GM23338 (cell line): ENCODE measurements at places on chromosomes 1 and 21.

GRCh38 chr1:169148472-169149252 is 42.2 kb downstream of the ATP1B1 start:
- no peak for DNase-seq

DNA sequence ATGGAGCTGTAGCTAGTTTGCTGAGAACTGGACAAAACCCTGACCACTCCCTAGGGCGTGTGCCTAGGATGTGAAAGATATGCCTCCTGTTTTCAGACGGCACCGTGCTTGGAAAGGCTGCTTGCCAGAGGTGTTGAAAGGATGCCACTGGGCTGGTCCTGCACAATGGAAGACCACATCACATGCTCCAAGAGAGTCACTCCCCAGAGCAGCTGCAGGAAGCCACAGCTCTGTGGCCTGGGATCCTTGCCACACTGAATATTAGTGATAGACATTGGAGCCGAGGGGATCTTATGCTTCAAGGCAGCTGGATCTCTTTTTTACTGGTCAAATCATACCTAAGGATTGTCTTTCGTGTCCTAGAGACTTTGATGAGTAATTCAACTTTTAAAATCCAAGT is 6.6 kb upstream of the APP start:
- no peak for DNase-seq

DNA sequence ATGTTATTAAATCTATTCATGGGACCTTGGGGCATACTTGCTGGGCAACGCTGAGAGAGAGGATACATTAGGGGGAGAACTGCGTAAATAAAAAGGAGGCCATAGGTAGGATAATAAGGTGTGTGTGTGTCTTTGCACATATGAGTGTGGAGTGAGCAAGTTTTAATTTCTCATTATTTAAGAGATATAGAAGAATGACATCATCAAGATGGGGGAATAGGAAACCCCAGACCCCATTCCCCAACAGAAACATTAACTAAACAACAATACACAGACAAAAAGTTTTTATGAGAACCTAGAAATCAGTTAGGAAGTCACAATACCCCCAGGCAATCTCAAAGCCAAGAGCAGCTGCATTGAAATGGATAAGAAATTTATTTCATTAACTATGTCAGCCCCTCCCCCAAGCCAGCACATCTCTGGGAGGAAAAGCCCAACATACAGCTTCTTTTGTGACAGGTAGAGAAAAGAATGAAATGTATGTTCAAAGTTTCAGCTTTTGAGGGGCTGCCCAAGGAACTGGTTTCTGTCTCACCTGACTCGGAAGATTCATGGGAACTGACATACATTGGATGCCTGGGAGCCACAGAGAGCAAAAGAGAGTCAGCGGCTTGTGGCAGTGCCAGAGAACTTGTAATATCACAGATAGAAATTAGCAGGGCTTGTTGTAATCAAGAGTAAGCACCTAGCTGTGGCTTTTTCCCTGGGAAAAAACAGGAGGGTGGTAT is 234.3 kb upstream of the NFIA start:
- peak; percentile 47 for DNase-seq

DNA sequence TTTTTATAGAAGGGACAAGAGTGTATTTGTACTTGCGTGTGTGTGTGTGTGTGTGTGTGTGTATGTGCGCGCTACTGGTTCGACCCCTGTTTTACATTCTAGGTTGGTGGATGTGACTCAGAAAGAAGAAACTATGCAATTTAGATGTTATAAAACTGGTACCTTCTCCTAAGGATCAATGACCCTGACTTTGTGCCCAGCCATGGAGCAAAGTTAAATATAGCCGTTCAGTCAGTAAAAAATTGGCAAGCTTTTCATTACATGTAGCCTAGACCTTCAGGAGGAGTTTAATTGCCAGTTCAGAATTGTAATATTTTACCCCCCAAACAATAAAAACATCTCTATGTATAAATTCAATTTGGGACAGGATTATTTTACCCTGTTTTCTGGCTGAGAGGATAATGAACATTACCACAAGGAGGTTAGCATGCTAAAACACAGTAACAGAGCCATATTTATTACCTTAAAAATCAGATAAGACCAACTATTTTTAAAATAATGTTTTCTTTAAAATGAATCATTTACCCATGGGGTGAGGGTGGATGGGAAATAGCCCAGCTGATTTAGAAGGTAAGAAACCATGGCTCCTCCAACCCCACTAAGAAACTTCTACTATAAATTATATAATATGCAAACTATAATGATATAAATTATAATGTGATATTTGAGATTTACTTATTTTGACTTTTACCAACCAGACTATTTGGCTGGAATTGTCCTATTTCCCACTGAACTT is 33.5 kb upstream of the MTR start:
- no peak for DNase-seq

- DNase-seq, result peak; percentile 11
Measured at GRCh38 chr1:87684713-87685205, 356.1 kb downstream of the LMO4 start.

DNA sequence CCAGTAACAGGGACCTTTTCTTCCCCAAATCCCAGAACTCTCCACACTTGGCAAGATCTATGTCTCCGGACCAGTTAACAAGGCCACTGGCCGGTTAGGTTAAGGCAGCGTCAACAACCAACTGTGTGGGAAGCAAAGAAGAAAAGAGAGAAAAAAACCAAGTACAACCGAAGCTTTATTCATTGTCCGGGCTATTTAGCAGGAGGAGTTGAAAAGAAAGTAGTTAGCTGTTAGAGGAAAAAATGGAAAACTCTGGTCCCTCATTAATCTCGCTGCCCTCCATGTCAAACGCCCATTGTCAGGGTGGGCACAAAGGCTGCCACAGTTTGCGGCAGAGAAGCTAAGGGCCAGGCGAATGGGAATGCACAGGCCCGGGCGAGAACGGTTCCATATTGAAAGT is 49.3 kb upstream of the GRIK3 start:
- DNase-seq, result no peak

DNA sequence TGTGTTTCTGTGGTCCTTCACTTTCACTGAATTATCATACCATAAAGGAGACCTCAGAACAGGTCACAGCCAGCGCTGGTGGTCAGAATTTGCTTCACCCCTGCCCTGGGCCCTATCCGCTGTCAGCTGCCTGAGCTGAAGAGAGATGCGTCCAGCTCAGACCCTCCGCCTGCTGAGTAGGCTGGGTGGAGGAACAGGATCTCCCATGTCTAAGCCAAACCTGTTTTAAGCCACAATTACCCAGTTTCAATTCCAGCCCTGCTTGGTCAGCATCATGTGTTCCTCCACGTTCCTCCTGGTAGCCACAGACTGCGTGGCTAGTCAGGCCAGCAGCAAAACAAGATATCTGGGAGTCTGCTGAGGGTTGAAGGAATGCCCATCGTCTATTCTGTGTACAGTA is 13.5 kb upstream of the BGLAP start:
- DNase-seq, result no peak

GRCh38 chr1:93699503-93700168 is 18.0 kb upstream of the BCAR3 start:
- DNase-seq, result no peak

GRCh38 chr1:156654700-156655099 is 12.8 kb downstream of the BCAN start:
- no peak for DNase-seq

DNA sequence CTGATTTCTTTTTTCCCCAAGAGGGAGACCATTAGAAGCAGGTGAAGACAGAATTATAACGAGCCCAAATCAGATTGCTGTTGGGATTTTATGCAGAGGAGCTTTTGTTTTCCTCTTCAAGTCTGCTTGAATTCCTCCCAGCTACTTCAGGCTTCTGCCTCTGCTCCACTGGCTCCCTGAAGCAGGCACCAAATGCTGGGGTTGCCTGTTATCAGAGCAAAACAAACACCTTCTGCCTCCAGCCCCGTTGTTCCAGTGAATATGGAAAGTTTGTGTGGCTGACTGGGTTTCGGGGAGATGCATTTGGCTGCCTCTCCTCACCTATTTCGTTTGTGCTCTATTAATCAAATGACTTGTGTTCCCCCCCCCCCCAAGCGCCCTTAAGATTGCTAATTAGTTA is 209.2 kb downstream of the URB2 start:
- DNase-seq, result no peak

GRCh38 chr21:29586696-29587095 is 288.0 kb downstream of the BACH1 start:
- no peak for DNase-seq

- no peak for DNase-seq
Measured at GRCh38 chr1:4597020-4597419, 57.4 kb upstream of the AJAP1 start.

DNA sequence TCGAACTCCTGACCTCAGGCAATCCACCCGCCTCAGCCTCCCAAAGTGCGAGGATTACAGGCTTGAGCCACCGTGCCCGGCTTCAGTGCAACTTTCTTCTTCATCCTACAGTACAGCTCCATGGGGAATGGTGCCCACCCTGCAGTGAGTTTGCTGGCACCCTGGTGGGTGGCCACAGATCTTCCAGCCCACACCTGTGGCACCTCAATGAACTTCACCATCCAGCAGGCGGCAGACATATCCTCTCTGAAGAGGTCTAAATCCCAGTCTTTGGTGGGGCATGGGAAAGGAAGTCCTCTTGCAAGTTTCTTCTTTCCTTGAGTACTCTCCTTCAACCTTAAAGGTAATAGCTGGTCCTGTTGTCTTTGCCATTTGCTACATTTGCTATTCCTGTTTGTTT is 18.1 kb upstream of the ZBTB8A start:
- peak; percentile 38 for DNase-seq

GRCh38 chr1:208098773-208099172 is 145.4 kb downstream of the PLXNA2 start:
- no peak for DNase-seq

GRCh38 chr1:206672011-206672688 is 12.6 kb upstream of the MAPKAPK2 start:
- DNase-seq, result no peak

- DNase-seq, result no peak
Measured at GRCh38 chr1:236460103-236460502, 63.7 kb upstream of the LGALS8 start.

DNA sequence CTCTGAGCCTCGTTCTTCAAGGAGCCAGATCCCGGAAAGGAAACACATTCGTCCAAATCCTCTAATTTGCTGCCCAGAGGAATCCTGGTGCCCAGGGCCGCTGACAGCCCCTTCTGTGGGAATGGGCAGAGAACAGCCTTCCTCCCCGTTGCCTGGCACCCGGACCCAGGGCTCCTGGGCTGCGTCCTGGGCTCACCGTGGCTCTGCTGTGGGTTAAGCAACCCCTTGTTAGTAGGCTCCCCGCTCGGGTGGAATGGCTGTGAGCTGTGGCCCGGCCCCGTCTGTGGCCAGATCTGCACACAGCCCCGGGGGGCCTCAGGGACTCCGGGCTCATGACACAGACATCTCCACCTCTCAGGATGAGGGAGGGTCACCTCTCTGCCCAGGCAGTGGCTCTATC is 122.9 kb upstream of the ARHGEF16 start:
- no peak for DNase-seq

GRCh38 chr1:43312212-43312623 is 11.4 kb downstream of the TIE1 start:
- no peak for DNase-seq

DNA sequence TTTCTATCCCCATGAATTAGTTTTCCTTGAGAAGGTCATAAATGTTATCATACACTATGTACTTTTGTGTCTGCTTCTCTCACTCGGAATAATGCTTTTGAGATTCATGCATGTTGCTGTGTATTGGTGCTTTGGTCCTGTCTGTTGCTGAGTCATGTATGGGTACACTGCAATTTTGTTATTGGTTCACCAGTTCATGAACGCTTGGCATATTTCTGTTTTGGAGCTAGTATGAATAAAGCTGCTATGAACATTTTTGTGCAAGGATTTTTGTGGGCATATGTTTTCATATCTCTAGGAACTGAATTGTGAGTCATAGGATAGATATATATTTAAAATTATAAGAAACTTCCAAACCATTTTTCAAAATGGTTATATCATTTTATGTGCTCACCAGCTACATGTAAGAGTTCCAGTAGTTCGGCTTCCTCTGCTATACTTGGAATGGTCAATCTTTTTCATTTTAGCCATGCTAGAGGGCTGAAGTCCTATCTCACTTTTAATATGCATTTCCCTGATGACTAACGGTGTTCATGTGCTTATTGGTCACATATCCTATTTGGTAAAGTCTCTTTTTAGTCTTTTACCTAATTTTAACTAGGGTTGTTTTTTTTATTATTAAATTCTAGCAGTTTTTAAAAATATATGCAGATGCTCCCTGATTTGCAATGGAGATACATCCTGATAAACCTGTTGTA is 38.2 kb downstream of the ETS2 start:
- DNase-seq, result no peak

DNA sequence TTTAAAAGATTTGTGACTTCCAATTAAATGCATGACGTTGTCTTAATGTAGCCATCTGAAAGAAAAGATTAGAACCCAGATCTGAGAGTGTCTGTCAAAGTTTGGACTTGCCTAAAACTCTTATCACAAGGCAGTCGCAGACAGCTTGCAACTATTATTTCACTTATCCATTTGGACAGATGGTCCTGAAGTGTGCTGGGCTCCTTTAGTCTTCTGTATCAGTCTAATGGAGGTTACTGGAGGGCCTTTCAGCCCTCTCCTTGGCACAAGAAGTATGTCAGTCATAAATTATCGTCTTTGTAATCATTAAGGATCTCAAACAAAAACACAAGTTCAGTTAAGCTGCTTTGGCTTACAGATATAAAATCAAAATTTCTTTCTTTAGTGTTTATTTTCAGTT is 15.5 kb downstream of the PROX1 start:
- no peak for DNase-seq

DNA sequence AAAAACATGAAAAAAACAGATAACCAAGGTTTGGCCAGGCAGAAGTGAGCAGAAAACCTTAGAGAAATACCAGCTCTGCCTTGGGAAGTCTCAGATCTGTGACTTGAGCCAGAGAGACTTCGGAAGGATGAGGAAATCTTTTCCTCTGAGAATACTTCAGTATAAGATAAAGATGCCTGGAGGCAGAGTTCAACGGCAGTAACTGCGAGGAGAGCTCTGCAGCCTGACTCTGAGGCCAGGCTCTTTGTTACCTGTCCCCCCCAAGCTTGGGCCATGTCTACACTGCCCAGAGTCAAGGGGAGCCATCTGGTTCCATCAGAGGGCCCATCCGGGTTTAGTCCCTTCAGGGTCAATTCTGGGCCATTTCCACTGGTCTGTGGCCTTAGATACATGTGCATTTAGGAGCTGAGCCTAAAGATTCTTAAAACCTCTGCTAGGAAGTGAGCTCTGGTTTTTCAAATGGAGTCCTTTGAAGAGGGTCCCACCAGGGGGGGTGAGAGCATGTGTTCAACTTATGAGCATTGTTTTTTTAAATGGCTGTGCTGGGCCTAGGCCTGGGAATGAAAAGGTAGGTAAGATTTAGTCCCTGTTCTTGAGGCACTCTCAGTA is 8.7 kb downstream of the KIRREL1 start:
- DNase-seq, result peak; percentile 71
